ENCODE measurements at places on chromosomes 16 and 17.

DNA sequence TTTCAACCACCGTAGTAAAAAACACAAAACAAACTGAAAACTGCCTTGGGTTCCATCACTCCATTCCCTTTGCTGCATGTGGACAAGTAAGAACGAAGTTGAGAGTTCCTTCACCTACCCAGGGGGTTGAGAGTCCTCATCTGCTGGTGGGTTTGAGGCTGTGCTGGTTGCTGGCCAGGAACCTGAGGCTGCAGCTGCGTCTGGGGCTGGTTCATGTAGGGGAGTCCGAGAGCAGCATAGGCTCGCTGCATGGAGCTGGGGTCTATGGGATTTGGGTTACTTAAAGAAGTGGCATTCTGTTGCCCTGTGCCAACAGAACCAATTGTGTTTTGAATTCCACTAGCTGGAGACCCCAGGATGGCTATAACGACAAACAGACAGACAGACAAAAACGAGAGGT lies 65.2 kb upstream of the TRAP1 start:
- no peak for DNase-seq

- DNase-seq, result no peak
Measured at GRCh38 chr16:63653044-63653839, 1468.6 kb downstream of the CDH11 start.

DNA sequence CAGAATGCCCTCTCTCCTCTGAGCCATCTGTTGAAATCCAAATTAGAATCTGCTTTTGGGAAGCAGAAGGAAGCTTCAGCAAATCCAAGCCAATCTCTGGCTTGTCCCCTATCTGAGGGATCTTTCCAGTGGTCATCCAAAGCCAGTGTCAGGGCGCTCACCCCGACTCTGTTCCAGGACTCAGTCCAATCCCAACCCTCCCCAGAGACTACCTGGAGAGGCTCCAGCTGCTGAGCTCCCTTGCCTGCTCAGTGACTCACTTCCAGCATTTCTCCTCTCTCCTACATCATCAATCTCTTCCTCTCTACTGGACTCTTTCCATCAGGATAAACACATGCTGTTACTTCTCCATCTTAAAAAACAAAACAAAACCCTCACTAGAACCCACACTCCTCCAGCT lies 2.4 kb downstream of the MATCAP1 start:
- DNase-seq, result no peak

GRCh38 chr17:7523033-7523432 lies 25.8 kb upstream of the TNFSF12 start:
- peak; percentile 33 for DNase-seq

GRCh38 chr17:6994666-6995256 lies 1.1 kb upstream of the ALOX12 start:
- DNase-seq, result no peak

All from stimulated activated CD8-positive, alpha-beta memory T cell treated with anti-CD3 and anti-CD28 coated beads, Interleukin-2, amount 100 ng/mL, for 1 hour (primary cell).